ENCODE measurements at places on chromosomes 5 and 9.

DNA sequence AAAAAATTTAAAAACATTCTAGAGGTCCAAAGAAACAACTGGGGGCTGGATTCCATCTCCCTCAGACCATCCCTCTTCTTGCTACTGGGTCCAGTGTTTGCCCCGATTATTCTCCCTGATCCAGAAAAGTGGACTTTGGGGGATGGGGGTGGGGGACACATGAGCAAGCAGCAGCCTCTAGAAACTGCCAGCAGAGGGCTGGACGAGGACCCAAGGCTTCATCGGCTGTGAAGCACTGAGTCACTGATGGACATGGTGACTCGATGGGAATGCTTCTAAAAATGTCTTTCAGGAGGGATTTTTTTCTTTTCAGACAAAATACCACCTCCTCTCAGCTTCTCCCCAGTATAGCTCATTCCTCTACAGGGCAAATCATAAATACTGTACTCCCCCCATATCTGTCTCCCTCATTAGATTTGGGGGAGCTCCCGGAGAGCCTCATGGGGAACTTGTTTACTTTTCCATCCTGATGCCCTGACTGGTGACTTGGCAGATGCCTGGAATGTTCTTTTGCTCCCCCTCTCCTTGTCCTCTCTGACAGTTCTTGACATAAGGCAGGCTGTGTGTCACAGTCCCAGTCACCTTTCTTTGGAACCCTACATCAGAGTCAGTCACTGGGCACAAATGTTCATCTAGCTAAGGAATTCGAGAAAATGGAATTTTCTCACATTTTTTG is 67.2 kb upstream of the STC2 start:
- DNase-seq, result no peak

- no peak for DNase-seq
Measured at GRCh38 chr9:131304676-131305355, 15.3 kb downstream of the PLPP7 start.

- DNase-seq, result no peak
Measured at GRCh38 chr9:34862836-34863235, 95.2 kb upstream of the PHF24 start.

GRCh38 chr9:35481347-35481975 is 8.4 kb upstream of the RUSC2 start:
- DNase-seq, result no peak

GRCh38 chr5:54990841-54991258 is 5.5 kb upstream of the ESM1 start:
- DNase-seq, result no peak

- DNase-seq, result no peak
Measured at GRCh38 chr9:82606492-82607382, 456.2 kb downstream of the RASEF start.

- DNase-seq, result no peak
Measured at GRCh38 chr9:133693703-133694529, 44.2 kb downstream of the SARDH start.

- no peak for DNase-seq
Measured at GRCh38 chr5:112685386-112685785, 52.3 kb upstream of the APC start.

DNA sequence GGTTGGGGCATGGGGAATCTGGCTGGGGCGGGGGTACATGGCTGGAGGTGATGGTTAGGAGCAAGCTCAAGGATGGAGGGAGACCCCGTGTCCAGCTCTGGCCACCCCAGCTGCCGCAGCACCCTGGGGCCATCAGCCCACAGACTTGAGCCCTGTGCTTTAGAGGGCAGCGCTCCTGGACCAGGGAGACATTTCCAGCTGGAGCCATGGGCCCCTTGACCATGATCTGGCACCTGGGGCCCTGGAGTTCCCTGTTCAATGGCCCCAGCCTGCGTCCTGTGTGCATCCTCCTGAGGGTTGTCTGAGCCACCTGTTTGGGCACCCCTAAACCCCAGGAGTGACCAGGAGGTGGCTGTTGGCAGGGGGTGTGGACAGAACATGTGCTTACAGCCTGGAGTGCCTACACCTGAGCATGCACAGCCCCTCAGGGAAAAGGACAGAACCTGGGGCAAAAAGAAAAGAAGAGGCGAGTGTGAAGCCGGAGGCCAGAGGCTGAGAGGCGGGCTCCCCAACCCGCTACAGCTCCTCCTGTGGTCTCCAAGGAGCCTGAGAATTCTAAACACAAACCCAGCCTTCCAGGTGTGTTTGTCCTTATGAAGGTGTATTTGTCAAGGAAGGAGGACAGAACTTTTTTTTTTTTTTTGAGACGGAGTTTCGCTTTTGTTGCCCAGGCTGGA is 126.7 kb downstream of the C9orf50 start:
- DNase-seq, result no peak

- DNase-seq, result peak; percentile 36
Measured at GRCh38 chr9:111897601-111898137, 1.1 kb downstream of the UGCG start.

- DNase-seq, result no peak
Measured at GRCh38 chr5:82058710-82059109, 86.9 kb downstream of the ATG10 start.

- no peak for DNase-seq
Measured at GRCh38 chr5:79499640-79500273, 14.2 kb downstream of the HOMER1 start.

Measured in CD4-positive, alpha-beta T cell (primary cell).